ENCODE measurements at places on chromosomes 5 and 9.

- no peak overlapping the region for H3K27ac ChIP-seq
- DNase-seq = no peak
- H3K27me3 ChIP-seq = no peaks in the 10 kb centered on the region
- H3K36me3 ChIP-seq = no peaks in the 10 kb centered on the region
Observed at GRCh38 chr5:174839196-174839595, 114.8 kb downstream of the MSX2 start.

DNA sequence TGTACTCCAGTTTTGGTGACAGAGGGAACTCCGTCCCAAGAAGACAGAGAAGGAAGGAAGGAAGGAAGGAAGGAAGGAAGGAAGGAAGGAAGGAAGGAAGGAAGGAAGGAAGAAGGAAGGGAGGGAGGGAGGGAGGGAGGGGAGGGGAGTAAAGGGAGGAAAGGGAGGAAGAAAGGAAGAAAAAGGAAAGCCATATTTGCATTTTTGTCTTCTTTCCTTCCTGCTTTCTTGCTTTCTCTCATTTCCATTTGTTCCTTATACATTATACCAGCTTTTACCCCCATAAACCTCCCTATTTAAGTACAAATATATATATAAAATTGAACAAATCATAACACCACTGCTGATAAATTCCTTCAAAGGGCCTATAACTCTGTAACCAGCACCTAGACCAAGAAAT is 151.8 kb downstream of the SMC2 start:
- H3K27ac ChIP-seq = no peak overlapping the region
- no peak overlapping the region for H3K4me3 ChIP-seq
- DNase-seq = no peak
- no peaks in the 10 kb centered on the region for H3K27me3 ChIP-seq

DNA sequence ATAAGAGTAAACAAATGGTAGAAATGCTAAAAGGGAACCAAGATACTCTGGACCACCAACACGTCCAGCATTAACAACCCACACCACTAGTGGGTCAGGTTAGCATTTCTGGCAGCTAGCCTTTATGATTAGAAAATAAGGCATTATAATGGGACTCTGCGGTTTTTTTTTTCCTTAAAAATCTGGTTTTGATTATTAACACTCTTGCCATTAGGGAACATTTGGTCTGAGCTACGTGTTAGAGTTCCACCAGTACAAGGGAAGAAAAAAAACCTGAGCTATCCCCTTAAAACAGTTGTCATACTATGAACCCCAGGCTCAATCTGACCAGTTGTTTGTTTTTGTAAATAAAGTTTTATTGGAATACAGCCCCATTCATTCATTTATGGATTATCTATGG is 110.4 kb downstream of the NTRK2 start:
- H3K27me3 ChIP-seq = no peaks in the 10 kb centered on the region
- no peak overlapping the region for H3K27ac ChIP-seq
- no peak for DNase-seq
- no peaks in the 10 kb centered on the region for H3K36me3 ChIP-seq

DNA sequence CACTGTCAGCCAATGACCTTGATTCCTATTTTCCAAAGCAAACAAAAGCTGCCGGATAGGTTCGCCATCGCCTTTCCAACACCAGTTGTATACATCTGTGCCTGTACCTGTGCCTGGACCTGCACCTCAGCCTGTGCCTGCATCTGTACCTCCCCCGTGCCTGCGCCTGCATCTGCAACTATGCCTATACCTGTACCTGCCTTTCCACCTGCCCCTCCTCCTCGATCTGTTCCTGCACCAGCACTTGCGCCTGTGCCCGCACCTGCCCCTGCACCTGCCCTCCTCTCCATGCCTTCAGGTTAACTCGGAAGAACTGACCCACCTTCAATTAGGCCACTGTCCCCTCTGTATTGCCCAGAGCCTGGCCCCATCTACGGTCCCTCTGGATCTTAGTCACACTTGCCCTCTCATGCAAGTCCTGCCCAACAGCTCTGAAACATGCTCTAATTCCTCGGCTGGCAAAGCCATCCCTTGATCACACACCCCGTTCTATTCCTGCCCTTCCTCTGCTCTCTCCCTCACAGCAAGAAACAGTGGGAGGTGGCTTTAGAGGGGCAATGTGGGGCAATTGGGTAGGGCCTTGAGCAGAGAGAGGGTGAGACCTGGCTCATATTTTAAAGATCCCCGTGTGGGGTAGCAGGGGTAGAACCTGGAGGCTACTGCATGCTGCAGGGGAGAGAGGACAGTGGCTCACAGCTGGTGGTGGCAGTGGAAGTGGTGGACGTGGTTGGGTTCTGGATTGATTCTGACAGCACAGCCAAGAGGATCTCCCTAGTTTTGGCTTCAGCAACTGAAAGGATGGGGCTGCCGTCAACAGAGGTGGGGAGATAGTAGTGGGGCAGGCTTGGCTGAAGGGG is 59.6 kb upstream of the PHYKPL start:
- no peak overlapping the region for H3K27ac ChIP-seq
- no peak for DNase-seq
- no peaks in the 10 kb centered on the region for H3K4me1 ChIP-seq
- H3K27me3 ChIP-seq = no peaks in the 10 kb centered on the region
- H3K4me3 ChIP-seq = no peak overlapping the region
- no peaks in the 10 kb centered on the region for H3K36me3 ChIP-seq

- no peaks in the 10 kb centered on the region for H3K4me1 ChIP-seq
- H3K27ac ChIP-seq = no peak overlapping the region
- no peak overlapping the region for H3K4me3 ChIP-seq
- peaks cover 10% of the 10 kb centered on the region for H3K36me3 ChIP-seq
- no peak for DNase-seq
Observed at GRCh38 chr5:1323803-1324173, 21.1 kb downstream of the CLPTM1L start.
